ENCODE measurements at places on chromosomes 1 and 21. TPM values are rescaled to one million over a fixed set of nuclear protein-coding genes. Genes with fewer than 3 reads are reported as not detected.

DNA sequence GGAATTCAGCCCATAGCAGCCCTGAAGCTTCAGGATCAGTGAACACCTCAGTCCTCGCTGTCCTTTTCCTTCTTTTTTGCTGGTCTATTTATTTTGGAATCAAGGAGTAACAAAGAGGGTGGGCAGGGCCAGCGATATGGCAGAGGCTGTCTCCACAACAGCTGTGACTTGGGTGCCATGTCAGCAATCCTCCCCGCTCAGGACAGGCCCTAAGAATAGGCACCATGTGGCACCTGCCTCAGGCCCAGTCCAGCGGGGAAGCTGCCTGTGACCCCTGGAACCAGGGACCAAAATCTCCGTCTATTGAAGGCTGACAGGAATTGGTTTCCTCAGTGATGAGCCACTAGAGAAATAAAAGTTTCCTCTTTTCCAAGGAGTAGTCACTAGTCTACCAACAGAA, 58.6 kb upstream of the TNR start:
- H3K4me1 ChIP-seq, result no peaks in the 10 kb centered on the region
- H3K4me3 ChIP-seq, result no peak overlapping the region
- H3K27me3 ChIP-seq, result no peaks in the 10 kb centered on the region
- no peak overlapping the region for H3K27ac ChIP-seq
- no peaks in the 10 kb centered on the region for H3K36me3 ChIP-seq
- no peak for DNase-seq

Gene PSMB2
- 32.4 TPM for total RNA-seq

GRCh38 chr21:32403201-32403777, 9.2 kb upstream of the EVA1C start:
- H3K4me3 ChIP-seq, result no peak overlapping the region
- H3K4me1 ChIP-seq, result no peaks in the 10 kb centered on the region
- DNase-seq, result no peak
- H3K27me3 ChIP-seq, result no peaks in the 10 kb centered on the region
- H3K36me3 ChIP-seq, result no peaks in the 10 kb centered on the region

Gene OR2AK2
- total RNA-seq, result not detected

Gene NBPF4
- total RNA-seq, result not detected

Gene LEPR
- 17.6 TPM for total RNA-seq

DNA sequence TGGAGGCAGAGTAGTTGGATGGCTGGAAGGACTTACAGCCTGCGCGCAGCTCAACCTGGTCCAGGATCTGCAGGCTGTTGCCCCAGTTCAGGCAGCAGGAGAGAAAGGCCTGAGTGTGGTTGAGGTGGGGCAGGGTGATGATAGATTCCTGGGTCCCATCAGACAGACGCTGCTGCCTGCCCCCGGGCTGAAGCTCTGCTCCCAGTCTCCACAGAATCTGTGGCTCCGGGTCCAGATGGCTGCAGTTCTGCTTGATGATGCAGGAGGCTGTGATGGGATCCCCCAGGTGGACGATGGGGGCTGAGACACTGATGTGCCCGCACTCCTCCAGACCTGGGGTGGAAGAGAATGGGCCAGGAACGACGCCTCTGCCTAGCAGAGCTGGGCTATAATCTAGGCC, 7.4 kb downstream of the CSF3R start:
- no peaks in the 10 kb centered on the region for H3K4me1 ChIP-seq
- H3K36me3 ChIP-seq, result no peaks in the 10 kb centered on the region
- no peak for DNase-seq

- H3K4me1 ChIP-seq, result no peaks in the 10 kb centered on the region
- no peaks in the 10 kb centered on the region for H3K27me3 ChIP-seq
- H3K27ac ChIP-seq, result no peak overlapping the region
- no peaks in the 10 kb centered on the region for H3K36me3 ChIP-seq
- no peak for DNase-seq
Measured at GRCh38 chr1:59693406-59693805, 121.3 kb upstream of the HOOK1 start.

Gene TFF3
- total RNA-seq, result 3.2 TPM

DNA sequence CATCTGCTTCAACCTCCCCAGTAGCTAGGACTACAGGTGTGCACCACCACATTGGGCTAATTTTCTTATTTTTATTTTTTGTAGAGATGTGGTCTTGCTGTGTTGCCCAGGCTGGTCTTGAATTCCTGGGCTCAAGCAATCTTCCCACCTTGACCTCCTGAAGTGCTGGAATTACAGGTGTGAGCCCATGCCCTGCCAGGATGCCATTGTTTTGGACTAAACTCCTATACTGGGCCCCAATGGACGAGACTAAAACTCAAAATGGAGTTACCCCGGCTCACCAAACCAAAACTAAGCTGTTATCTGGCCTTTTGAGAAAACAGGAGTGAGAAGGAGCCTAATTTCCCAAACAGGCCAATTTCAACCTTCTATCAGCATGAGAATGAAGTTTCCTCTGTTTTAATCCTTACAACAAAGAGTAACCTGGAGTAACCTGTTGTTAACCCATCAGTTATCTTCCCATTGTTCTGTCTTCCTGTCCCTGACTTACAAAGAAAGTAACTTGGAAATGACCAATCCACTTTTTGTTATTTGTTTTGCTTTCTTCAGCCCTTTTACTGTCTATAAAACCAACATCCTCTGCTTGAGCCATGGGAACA, 29.6 kb downstream of the DMRTA2 start:
- no peak for DNase-seq
- no peak overlapping the region for H3K27ac ChIP-seq
- H3K4me3 ChIP-seq, result no peak overlapping the region
- H3K36me3 ChIP-seq, result no peaks in the 10 kb centered on the region

Gene BCL2L15
- 0.14 TPM for total RNA-seq

GRCh38 chr1:33435096-33435820, 4.4 kb upstream of the PHC2 start:
- no peak overlapping the region for H3K27ac ChIP-seq
- no peaks in the 10 kb centered on the region for H3K27me3 ChIP-seq
- no peak for DNase-seq

DNA sequence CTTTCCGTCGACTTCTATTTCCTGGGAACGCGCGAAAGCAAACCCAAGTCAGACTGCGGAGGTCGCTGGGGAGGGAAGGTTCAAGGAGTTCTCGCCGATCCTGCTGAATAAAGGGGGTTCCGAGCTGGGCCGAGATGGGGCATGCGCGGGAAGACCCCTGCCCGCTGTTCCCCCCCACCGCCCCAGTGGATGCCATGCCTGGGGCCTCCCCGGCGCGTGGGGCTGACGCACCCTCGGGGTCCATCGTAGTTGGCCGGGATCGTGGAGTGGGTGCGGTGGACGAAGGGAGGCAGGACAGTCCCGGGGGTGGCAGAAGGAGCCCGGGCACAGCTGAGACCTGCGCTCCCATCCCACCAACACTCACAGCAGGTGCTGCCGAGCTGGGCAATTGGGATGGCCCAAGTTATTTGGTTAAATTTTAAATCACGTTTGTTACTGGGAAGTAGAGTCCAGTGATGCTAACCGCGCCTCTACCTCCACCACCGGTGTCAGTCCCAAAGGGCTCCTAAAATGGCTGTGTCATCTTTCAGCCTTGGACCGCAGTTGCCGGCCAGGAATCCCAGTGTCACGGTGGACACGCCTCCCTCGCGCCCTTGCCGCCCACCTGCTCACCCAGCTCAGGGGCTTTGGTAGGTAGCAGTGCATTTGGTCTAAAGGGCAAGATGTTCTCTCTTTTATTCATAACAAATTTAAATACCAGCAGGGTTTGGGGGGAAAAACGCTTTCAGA, 801 bp downstream of the MX1 start:
- no peaks in the 10 kb centered on the region for H3K36me3 ChIP-seq
- H3K27me3 ChIP-seq, result no peaks in the 10 kb centered on the region
- no peak for DNase-seq
- H3K4me3 ChIP-seq, result peak overlapping the region; percentile 83
- peaks cover 23% of the 10 kb centered on the region for H3K4me1 ChIP-seq

DNA sequence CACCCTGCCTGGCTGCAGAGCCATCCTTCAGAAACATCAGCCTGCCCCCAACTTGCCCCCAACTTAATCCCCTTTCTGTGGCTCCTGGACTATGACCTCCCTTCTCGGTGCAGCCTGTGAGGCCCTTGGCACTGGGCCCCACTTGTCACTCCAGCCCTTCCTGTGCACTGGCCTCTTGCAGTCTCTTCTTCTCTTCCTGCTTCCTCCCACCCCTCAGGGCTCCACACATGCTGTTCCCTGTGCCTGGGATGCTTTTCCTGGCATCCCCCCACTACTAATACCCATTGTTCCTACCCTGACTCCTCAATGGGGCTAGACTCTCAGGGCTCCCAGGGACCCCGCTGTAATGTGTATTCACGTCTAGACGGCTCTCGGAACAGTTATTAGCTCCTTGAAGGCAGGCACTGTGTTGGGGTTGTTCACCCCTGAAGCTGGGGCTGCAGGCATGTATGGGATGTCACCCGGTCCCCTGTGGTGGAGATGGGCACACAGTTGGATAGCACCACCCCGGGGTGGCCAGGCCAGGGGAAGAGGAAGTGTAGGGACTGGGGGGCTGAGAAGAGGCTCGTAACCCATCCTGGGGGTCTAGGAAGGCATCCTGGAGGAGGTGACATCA, 4.5 kb downstream of the LDLRAD1 start:
- H3K4me1 ChIP-seq, result no peaks in the 10 kb centered on the region
- no peaks in the 10 kb centered on the region for H3K27me3 ChIP-seq

Gene CYP4A11
- not detected for total RNA-seq

- H3K4me3 ChIP-seq, result no peak overlapping the region
- H3K36me3 ChIP-seq, result no peaks in the 10 kb centered on the region
- H3K27ac ChIP-seq, result no peak overlapping the region
- H3K27me3 ChIP-seq, result no peaks in the 10 kb centered on the region
- H3K4me1 ChIP-seq, result no peaks in the 10 kb centered on the region
Measured at GRCh38 chr1:75964760-75965408, 32.7 kb upstream of the ASB17 start.

Gene PAPPA2
- 2.0 TPM for total RNA-seq

Gene TM2D1
- 114 TPM for total RNA-seq

Gene TRAF5
- 62.7 TPM for total RNA-seq

DNA sequence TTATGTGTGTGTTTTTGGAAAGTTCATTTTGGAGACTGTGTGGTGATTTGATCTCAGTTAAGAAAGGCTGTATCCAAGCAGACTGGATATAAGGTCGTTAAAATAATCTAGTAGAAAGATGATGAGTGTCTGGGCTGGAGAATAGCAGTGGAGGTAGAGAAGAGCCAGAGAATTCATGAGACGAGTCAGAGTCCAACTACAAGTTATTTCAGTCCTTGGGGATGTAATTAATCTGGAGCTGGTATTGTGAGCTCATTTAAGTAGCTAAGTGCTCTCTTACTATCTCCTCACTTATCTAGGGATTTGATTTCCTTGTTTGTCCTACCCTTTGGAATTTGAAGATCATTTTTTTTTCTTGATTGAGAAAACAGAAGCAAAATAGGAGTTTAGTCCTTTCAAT, 1219.0 kb upstream of the ADGRL4 start:
- H3K27me3 ChIP-seq, result no peaks in the 10 kb centered on the region
- H3K4me1 ChIP-seq, result no peaks in the 10 kb centered on the region
- DNase-seq, result no peak
- H3K27ac ChIP-seq, result no peak overlapping the region

DNA sequence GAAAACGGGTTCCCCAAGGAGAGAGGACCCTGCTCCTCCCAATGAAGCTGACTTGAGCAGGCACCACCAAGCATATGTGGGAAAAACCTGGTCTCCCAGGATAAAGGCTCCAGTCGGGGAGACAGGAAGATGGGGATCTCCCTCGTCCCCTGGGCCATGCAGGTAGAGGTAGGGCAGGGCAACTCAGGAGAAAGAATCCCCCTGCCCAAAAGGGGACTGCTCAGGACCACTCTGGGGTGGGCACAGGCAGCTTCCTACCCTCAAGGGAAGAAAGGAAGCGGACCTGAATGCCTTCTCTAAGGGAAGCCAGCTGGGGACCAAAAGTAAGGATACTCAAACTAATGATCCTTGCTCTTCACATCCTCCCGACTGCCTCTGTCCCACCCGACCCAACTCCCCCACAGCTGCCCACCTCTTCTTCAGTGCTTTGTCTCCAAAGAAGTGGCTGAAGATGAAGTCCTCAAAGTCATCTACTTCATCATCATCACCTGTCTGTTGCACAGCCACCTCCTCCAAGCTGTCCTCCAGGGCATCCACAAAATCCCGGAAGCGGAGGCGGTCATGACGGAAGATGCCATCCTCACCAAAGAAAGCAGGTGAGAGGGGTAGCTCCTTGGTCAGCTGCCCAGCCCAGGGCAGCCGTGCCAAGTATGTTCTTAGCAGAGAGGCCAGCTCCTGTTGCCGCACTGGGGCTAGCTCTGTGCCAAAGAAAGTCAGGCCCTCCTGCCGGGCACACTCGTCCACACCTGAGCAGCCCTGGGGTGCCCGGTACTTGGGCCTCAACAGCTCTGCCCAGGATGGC, 8.8 kb upstream of the PMVK start:
- peaks cover 17% of the 10 kb centered on the region for H3K36me3 ChIP-seq
- no peaks in the 10 kb centered on the region for H3K27me3 ChIP-seq
- H3K4me3 ChIP-seq, result no peak overlapping the region
- peaks cover 11% of the 10 kb centered on the region for H3K4me1 ChIP-seq
- no peak for DNase-seq

DNA sequence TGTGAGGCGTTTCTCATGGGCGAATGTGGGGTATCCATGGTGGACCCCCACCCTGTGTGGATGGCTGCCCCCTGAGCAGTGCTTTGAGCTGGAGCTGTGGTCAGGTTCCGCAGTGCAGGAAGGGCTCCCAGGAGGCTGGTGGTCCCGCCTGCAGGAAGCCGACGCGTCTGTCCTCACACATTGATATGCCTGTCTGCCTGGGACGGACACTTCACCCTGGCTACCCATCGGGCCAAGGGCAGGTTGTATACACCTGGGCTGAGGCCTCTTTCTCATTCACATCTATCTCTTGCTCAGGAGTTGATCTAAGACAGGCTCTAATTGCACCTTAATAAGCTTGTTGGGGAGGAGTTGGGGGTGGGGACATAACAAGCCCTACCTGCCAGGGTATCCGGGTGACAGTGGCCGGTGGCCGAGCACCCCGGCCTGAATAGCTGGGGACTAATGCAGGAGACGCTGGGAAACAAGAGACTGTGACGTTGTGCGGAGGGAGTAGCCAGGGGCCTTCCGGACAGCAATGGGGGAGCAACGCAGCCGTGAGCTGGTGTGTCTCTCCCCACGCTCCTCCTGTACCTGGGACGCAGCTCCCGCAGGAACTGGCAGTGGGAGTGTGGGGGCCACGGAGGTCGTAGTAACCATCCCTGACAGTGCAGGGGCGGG, 21.7 kb downstream of the PDXK start:
- H3K27ac ChIP-seq, result peak overlapping the region; percentile 68
- DNase-seq, result no peak
- H3K36me3 ChIP-seq, result peaks cover 25% of the 10 kb centered on the region
- no peaks in the 10 kb centered on the region for H3K4me1 ChIP-seq
- no peaks in the 10 kb centered on the region for H3K27me3 ChIP-seq
- H3K4me3 ChIP-seq, result no peak overlapping the region

GRCh38 chr1:8825985-8826481, 8.6 kb upstream of the RERE start:
- no peak overlapping the region for H3K27ac ChIP-seq
- H3K27me3 ChIP-seq, result no peaks in the 10 kb centered on the region
